ENCODE measurements at places on chromosomes 3 and 15.
A peak's percentile ranks its signal among the peaks of the same experiment; 100 is the strongest.

DNA sequence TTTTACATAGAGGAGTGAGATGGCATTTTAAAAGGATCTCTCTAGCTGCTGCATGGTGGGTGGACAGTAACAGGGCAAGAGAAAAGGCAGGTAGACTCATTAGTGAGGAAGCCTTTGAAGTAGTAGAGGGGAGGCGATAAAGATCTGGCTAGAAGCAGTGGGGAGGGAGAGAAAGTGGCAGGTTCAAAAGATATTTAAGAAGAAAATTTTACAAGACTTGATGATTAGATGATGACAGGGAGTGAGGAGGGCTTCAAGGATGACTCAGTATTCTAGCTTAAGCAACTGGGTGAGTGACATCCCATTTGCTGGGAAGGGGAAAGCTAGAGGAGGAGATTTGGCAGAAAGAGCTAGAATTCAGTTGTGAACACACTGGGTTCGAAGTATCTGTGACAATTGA is 3.8 kb upstream of the BRPF1 start:
- no peak for DNase-seq

GRCh38 chr3:189202583-189202982 is 30.8 kb downstream of the TPRG1 start:
- no peak for DNase-seq

GRCh38 chr15:48914717-48915116 is 36.8 kb downstream of the EID1 start:
- peak; percentile 9 for DNase-seq

DNA sequence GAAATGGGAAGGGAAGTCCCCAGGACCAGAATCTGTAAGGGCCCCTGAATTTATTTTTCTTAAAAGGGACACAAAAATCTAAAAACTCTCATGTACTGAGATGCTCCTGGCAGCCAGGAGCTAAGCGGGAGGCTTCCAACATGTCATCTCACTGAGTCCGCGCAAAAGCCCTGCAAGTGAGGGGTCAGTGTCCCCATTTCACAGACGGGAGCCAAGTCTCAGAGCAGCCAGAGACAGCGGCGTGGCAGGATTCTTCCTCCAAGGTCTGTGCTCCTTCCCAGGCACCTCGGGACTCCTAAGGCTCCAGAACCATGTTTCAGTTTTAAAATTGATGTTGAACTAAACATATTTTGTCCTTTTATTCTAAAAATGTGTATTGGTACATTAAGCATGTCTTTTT is 114.8 kb downstream of the ADCY5 start:
- DNase-seq: no peak

- no peak for DNase-seq
Observed at GRCh38 chr15:69320977-69321554, 22.4 kb downstream of the PAQR5 start.

- DNase-seq: no peak
Observed at GRCh38 chr15:74369084-74369745, 1.8 kb upstream of the CYP11A1 start.

DNA sequence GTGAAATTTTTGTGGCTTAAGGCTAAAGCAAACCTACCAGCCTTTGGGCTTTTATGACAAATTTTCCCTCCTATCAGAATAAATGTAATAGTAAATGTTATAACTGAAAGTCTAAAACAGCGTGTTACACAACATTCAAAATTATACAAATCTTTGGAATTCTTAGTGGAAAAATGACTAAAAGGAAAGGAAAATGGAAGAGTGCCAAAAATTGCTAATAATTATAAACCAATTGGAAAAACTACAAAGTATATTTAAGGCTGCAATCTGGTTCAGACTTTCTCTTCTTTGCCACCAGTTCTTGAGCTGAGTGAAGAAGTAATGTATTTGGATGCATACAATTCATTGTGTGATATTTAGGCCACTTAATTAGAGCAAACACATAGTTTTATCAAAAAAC is 45.6 kb upstream of the PHLDB2 start:
- DNase-seq: no peak

DNA sequence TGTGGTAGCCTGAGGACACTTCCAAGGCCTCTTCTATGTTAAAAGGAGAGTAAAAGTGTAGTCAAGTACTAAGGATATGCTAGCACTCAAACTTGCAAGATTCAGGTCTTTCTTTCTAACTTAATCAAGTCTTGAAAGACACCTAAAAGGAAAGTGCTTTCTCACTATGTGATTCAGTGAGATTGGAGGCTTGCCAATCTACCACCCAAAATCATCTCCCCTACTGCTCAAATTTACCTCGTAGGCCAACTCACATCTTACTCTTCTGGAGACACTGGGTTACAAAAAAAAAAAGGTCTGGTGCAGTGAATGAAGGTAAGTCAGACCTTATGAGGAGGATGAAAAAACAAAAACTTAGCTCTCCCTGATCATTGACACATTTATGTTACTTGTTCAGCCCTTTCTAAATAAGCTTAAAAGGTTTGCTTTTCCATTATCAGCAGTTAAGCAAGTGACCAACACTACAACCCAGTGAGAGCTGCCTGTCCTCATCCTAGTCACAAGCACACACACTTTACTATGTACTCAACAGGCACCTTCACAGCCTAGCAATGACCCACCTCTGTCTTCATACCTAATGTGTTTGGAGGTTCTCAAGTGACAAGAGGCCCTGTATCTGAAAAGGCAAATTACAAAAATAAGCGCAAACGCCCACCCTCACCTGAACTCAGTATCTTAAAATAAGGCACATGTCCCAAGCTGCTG is 19.6 kb downstream of the SUMF1 start:
- DNase-seq: no peak

DNA sequence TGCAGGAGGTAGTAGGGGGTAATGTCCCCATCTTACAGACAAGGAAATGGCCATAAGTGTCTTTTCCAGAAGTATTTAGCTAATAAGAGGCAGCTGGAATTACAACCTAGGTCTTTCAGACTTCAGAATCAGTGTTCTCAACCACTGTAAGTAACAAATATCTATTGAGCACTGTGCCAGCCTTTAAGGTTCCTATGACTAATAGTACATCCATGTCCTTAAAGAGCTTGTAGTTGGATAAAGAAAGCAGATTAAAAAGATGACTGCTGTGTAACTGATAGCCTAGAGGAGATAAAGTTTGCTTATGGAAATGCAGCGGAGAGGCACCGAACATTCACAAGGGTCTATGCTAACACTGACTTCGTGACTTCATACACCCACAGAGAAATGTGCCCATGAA is 136.0 kb downstream of the KCNMB2 start:
- DNase-seq: no peak

DNA sequence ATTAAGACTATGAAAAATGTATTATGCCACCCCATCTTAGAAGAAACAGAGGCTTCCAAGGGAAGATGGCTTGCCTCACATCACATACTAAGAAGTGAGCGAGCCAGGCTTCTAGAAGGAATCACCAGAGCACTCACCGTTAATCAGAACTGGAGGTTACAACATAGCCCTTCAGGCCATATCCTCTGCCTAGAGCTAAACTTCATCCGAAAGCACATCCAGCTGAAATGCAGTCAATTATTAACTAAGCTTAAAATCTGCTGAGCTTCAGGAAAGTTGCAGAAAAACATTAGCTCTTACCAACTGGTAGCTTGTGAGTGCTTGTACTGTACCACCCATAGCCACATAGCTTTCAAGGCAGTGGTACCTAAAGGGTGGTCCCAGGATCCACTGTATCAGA is 483.2 kb downstream of the TBL1XR1 start:
- no peak for DNase-seq

DNA sequence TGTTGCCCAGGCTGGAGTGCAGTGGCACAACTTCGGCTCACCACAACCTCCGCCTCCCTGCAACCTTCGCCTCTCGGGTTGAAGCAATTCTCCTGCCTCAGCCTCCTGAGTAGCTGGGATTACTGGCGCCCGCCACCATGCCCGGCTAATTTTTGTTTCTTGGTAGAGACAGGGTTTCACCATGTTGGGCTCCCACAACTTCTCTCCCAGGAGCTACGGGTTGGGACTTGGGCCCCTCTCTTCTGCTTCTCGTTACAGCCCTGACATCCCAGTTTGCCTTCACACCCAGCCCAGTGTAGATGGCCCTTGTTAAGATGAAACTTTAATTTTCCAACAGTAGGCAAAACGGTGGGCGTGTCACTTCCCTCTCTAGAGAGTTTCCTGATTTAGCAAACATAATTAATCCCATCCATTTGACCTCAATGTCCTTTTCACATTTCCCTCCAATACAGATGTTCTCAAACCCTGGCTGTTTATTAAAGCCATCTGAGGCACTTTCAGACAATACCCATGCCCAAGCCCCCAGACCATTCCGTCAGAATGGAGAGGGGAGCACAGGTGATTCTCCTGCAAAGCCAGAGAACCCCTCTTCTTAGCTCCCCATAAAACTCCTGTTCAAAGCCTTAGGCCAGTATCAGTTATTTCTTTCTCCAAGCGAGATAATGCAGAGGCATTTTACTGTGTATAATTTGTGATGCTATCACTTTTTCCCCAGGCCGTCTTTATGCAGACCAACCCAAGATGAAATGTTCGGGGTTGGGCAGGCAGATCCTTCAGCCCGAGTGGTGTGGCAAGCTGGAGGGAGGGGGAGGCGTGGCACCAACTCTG is 245.7 kb downstream of the XXYLT1 start:
- DNase-seq: no peak

DNA sequence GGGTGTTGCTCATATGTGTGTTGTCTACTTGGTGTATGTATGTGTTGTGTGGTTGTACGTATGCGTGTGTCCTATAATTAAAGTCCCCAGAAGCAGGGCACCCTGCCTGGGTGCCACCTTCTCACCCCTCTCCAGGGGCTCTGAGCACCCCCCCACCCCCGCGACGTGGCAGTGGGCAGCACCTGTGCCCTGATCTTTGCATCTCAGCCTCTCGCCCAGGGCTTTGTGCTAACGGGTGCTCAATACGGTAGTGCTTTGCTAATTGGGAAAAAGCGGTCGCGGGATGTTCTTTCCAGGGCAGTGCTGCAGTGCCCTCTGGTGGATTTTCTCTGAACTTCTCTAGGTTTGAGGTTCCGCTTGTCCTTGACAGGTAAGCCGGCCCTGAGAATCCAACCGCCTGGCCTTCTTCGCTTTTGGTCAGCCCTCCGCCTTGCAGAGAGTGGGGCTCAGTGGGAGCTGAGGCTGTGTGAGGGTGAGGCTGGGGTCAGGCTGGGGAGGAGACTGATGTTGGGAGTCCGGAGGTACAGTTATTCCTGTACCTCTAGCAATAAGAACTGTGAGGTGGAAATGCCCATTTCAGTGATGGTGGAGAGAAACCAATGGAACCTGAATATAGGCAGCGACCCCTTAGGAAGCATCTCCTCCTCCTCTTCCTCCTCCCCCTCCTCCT is 17.6 kb upstream of the EPHB3 start:
- peak; percentile 24 for DNase-seq

- no peak for DNase-seq
Observed at GRCh38 chr15:78317145-78317836, 17.9 kb upstream of the SKIC8 start.

DNA sequence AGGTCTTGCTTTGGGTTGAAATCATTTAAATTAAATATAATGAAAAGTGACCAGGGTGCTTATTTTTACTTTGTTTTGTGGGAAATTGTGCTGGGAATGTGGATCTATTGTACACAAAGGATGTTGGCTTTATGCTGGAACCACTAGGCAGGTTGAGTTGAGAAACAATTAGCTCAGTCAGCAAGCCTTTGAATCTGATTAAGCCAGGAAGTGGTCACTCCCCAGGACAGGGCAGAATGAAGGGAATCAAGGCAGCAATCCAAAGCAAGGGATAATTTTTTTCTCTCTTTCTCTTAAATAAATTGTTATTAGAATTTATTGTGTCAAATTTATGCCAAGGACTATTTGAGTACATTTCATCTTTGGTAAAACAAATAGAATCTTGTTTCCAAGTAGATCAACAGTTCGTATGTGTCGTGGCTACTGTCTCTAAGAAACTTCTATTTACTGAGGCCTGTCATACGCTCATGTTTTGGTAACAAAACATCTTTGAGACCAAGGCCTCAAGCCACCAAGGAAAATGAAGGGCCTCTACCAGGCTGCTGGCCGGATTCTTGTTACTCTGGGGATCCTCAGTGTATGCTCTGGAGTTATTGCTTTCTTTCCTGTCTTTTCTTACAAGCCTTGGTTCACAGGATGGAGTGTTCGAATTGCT is at the start of gene TMEM212:
TMEM212 (plus strand) TSS at position 486 of the 655 bp plus-strand sequence; CDS start at position 521, 35 bp downstream.
- no peak for DNase-seq

DNA sequence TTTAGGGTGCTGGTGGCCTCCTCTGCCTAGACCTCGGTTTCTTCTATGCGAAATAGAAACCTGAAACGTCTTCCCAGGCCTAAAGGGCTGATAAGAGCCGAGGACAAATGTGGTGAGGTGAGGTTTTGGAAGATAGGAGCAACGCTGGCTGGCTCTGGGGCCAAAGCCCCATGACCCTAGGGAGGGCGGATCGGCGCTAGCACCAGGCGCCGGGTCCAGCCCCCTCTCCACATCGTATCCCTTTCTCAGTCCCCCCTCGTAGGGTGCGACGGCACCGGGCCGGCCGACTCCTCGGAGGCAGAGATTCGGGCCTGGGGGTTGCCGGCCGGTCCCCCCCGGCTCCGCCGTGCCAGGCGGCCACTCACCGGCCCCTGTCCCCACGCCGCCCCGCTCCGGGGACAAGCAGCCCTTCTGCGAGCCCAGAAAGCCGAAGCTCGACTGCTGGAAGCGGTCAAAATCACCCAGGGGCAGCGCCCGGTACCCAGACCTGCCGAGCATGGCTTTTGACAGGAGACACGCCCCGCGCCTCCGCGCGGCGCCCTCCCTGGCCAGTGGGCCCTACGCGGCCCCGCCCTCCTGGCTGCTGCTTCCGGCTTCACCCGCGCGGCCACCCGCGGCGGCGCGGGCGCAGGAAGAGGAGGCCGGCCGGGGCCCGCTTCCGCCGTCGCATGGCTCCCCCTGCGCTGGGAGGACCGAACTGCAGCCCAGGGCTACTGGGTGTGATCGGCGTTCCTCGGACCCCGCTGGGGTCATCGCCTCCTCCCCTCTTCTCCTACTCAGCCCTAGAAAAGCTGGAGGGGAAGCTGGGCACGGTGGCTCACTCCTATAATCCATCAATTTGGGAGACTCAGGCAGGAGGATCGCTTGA is at the start of gene STOML1:
STOML1 (minus strand) TSS at position 570 of the 868 bp plus-strand sequence; CDS start at position 498, 72 bp downstream.
- peak; percentile 50 for DNase-seq

DNA sequence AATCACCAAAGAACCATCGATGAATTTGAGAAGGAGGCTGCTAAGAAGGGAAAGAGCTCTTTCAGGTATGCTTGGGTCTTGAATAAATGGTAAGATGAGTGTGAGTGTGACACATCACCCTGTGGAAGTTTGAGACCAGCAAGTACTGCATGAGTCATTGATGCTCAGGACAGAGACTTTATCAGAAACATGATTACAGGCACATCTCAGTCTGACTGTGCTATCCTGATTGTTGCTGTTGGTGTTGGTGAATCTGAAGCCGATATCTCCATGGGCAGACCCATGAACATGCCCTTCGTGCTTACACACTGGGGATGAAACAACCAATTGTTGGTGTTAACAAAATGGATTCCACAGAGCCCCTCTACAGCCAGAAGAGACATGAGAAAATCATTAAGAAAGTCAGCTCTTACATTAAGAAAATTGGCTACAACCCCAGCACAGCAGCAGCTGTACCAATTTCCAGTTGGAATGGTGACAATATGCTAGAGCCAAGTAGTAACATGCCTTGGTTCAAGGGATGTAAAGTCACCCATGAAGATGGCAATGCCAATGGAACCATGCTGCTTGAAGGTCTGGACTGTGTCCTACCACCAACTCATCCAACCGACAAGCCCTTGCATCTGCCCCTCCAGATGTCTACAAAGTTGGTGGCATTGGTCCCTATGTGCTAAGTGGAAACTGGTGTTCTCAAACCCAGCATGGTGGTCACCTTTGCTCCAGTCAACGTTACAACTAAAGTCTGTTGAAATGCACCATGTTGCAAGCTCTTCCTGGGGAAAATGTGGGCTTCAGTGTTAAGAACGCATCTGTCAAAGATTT is 20.5 kb downstream of the TM4SF4 start:
- DNase-seq: no peak

GRCh38 chr15:43511012-43511885 is 6.2 kb upstream of the MAP1A start:
- DNase-seq: no peak

All from SIG-M5 (cell line).